ENCODE measurements at places on chromosomes 5 and 9.

DNA sequence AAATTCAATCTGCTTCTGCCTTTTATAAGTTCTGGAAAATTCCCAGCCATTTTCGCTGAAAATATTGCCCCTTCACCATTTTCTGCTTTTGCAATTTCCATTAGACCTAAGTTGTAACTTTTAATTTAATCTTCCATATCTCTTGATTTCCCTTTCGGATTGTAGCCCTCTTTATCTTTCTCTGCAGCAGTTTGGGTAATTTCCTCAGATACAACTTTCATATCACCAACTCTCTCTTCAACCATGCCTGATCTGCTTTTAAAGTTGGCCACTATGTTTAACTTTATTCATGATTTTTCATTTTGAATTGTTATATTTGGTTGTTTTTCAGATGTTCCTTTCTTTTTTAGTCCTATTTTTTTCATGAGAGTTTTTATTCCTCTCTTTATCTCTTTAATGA lies 157.0 kb upstream of the VLDLR start:
- no peak for DNase-seq

DNA sequence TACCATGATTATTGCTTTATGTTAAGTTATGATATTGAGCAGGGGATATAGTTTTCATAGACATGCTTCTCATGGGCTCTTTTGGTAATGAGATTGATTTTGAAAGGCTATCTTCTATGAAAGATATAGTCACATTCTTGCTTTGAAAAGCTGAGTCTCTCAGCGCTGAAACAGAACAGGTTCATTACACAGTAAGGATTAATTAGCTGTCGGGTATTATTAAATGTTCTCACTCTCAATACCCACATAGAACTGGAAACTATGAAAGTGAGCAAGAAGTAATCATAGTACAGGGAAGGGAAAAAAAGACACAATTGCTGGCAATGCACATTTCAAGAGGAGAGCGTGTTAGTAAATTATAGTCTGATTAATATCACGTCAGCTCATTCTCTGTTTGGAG lies 171.6 kb upstream of the GPR151 start:
- DNase-seq: no peak

- DNase-seq: no peak
Observed at GRCh38 chr9:72958485-72959281, 5.8 kb upstream of the ALDH1A1 start.

DNA sequence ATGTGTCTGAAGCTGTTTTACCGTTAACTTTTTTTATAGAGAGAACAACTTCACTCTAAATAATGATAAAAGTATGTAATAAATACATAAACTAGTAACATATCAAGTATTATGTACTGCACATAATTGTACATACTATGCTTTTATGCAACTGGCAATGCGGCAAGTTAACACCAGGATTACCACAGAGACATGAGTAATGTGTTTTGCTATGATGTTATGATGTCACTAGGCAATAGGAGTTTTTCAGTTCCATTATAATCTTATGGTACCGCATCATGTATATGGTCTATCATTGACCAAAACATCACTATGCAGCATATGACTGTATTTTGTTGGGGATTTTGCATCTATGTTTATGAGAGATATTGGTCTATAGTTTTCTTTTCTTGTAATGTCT lies 326.4 kb upstream of the TARS1 start:
- DNase-seq: no peak

DNA sequence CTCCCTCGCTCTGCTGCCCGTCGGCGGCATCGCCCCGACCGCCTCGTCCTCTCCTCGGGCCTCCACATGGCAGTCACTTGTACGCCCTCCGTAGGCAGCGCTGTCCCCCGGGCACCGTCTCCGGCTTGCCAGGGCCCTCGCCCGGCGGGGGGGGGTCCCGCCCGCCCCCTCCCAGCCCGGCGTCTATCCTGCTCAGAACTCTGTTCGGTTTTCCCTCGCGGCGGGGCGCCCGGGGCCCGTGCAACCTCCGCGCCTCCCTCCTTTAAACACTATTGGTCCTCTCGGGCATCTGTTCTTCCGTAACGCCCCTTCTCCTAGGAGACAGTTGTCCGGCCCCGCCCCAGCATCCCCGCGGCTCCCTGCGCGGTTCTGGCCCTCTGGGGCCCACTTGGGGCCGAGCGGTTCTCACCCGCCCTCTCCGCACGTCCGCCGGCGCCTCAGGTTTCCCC lies 831 bp downstream of the ODF2 start:
- DNase-seq: peak; percentile 27

DNA sequence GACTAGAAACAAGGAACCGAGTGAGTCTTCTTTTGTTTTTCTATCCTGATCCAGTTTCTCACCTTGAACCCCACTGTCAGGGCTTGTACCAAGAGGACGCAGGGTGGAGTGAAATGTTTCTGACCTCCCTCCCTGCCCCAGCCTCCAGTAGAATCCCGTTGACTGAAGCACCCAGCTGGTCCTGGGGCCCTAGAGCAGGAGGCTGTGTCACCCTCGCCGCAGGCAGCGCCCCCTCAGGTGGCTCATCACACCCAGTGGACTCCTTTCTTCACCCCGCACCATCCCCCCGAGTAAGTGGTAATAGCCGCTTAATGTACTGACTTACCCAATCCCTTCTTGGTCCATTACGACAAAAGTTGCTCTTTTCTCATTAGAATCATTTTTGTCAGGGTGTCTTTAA lies 53.8 kb downstream of the MVB12B start:
- DNase-seq: no peak

GRCh38 chr5:142295960-142296860 lies 28.6 kb downstream of the SPRY4 start:
- no peak for DNase-seq

DNA sequence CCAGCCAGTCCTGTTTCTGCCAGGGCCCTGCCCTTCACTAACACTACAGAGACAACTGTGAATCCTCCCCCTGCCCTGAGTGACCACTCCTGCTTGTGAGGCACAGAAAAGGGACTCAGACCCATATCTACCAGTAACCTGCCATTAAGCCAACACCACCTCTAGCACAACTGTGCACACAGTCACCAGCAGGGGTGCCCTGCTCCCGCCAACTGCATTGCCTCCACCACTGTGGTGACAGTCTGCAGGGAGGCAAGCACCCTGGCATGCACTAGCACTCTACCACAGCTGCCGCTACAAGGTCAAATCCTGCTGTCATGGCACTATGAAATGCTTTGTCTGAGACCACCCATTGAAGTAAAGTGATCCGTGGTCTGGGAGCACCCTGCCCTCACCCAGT lies 1028.5 kb upstream of the CDH9 start:
- no peak for DNase-seq

DNA sequence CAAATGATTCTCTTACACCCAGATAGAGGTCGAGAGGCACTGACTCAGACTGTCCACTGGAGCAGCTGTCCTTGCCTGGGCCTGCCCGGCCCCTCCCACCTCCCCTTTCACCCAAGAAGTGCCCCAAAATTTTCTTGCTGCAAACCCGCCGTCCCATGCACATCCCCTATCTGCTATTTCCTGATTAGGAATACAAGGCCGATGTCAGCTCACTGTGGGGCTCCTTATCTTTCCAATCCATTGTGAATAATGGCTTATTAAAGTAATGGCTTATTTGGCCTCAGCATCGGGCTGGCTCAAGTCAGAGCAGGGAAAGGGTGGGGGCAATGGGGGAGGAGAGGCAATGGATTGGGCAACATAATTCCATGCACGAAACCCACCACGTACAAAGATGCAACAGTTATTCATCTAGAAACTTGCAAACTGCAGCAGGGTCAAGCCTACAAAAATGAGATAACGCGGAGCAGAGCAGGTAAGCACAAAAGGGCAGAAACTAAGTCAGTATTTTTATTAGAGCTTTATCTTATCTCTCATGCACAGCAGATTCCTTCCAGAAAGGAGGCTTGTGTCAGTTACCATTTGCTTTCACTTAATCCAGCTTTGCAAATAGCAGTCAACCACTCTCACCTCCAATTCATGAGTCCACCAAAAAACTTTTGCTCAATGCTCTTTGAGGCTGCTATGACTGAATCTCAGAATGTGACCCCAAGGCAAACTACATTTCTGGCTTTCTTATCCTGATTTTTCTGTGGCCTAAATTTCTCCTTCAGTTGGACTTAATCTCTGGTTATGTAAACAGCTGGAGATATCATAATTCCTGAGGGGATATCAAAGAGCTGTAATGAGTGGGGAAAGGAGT lies 138.2 kb upstream of the OSMR start:
- no peak for DNase-seq
